ENCODE measurements at places on chromosomes 16 and 17. TPM values are rescaled to one million over a fixed set of nuclear protein-coding genes. Genes with fewer than 3 reads are reported as not detected.

CTRB1 gene
- total RNA-seq = not detected

PABPN1L gene
- not detected for total RNA-seq

TEKT5 gene
- total RNA-seq = not detected

TMC7 gene
- total RNA-seq = 9.1 TPM

PSKH1 gene
- total RNA-seq = 18.9 TPM

HSF5 gene
- total RNA-seq = not detected

PIK3R5 gene
- not detected for total RNA-seq

CRYM gene
- 2.5 TPM for total RNA-seq

CSH1 gene
- total RNA-seq = not detected

All from A549 treated with GW870086 at 1 μM for 4 hours (cell line).